ENCODE measurements at places on chromosomes 12 and 14.

DNA sequence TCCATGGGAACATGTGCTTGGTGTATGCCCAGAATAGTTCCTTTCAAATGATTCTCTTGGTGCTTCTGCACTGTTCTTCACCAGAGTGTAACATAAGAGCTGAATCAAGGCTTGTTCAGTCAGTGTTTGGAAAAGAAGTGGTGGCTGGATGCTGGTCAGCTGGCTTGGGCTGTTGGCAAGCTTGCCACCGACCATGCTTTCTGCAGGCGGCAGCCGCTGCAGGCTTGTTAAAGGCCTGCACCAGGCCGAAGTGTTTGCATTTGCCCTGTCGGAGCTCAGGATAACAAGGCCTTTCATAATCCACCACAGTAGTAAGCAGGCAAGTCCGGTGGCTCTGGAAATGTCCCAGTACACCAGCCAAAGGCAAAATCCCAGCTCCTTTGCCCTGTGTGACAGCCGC, 26.9 kb downstream of the DAAM1 start:
- DNase-seq = peak; percentile 93

GRCh38 chr14:64409126-64409920, 21.2 kb downstream of the MTHFD1 start:
- no peak for DNase-seq

GRCh38 chr14:30252151-30252550, 306.8 kb upstream of the G2E3 start:
- DNase-seq = no peak

DNA sequence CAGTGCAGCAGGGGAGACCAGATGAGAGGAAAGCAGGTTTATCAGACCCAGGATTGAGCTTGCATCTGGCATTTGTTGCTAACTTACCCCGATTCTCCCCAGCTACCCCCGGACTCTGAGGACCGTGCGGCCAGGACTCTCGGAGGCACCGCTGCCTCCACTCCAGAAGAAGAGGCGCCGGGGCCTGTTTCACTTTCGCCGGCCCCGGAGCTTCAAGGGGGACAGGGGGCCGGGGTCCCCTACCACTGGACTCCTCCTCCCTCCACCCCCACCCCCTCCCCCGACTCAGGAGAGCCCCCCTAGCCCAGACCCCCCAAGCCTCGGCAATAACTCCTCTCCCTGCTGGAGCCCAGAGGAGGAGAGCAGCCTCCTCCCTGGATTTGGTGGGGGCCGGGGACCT, 6.5 kb upstream of the CPNE6 start:
- no peak for DNase-seq

DNA sequence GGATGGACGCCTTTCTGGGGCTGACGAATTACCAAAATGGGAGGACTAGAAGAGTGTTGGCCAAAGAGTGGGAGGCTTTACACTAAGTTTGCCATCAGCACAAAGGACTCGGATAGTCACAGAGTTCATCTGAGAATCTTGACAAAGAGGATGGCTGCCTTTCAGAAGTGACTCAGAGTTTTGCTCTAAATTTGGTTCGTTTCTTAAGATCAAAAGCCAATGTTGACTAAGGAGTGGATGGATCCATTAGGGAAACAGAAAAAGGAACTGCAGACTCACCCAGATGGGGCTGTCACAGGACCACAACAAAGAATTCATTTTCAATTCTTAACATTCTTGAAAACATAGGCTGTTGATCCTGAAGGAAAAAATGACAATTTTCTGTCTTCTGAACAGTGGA, 81.3 kb upstream of the DUSP6 start:
- no peak for DNase-seq

- no peak for DNase-seq
Observed at GRCh38 chr12:132444283-132444682, 45.7 kb upstream of the FBRSL1 start.

DNA sequence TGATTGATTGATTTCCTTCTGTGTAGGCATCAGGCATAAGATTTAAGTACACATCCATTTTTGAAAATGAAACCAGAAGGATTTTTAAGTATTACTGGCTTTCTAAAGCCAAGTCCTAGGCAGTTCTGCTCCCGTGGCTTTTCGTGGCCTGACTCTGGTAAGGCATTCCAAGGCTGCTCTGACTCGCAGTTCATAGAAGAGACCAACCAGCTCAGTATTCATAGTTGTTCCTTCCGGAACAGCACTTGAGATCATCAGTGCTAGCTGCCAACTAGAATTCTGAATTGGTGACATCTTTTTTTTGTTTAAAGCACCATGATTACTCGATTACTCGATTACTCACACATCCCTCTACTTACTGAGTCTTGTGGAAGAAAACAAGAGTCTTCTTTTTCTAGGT, 25.9 kb downstream of the SUDS3 start:
- no peak for DNase-seq

DNA sequence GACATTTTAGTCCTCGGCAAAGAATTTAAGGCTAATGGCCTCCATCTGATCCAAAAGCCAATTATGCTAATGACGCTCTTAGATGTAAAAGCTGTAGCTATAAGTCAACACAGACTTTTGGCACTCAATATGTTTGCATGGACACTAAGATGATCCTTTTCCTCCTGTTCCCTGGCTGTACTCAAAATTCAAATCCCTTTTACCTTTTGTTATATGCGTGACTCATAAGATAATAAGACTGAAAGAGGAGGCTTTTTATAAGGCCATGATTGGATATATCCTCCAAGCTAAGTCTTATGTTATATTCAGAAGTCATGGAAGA, 89.8 kb downstream of the PDZRN4 start:
- DNase-seq = no peak

GRCh38 chr14:54818201-54819133, 84.2 kb downstream of the GCH1 start:
- DNase-seq = no peak

- no peak for DNase-seq
Observed at GRCh38 chr12:81863406-81863805, 104.3 kb upstream of the PPFIA2 start.

DNA sequence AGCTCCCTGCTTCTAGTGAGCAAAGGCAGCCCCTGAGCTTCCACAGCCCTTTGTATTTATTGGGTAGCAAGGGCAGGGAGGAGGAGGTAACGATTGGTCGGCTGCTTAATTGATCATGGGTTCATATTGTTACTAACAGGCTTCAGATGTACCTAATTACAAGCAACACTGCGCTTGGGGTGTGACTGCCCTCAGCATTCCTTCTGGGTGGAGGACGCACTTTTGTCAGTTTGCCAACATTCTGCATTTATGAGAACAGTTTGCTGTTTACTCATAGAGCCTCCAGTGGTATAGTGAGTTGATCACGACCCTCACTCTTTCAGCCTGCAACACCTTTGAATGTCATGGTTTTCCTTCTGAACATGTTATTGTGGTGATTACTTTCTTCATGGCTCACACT, 9.6 kb downstream of the TSHR start:
- DNase-seq = no peak

All from femur (tissue), 1 donor.